ENCODE measurements at places on chromosomes 5 and 9.

DNA sequence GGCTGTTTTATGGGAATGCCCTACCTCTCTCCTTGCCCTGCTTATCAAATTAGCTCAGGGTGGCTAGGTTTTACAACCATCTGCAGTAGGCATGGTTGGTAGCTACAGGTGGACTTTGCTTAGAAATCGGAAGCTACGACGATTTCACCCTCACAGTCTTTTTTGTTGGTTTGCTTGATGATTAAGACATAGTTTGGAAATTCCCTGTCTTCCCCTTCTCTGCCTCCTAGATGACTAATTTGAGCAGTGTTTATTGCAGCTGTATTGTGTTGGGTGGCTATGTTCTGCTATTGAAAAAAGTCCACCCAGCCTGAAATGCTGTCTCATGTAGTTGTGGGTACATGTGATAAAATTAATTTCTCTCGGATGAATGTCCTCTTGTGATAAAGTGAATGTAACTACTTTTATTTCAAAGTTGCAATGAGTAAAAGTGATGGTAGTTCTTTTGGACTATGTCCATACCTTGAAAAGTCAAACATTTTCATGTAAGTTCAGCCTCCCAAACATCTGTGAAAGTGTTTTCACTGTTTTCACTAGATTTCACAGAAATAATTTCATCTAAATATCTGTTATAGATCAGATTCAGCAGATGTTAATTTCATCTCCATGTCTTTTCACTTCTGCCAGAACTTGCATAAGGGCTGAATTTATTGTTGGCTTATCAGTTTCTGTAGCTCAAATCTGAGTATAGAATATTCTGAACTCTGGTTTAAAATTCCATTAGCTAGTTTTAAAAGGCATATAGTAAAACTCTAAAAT lies 37.3 kb upstream of the FYB1 start:
- peak; percentile 43 for DNase-seq

- peak; percentile 75 for DNase-seq
These were observed 2.2 kb downstream of the ABLIM3 start for GRCh38 chr5:149143470-149143869.

DNA sequence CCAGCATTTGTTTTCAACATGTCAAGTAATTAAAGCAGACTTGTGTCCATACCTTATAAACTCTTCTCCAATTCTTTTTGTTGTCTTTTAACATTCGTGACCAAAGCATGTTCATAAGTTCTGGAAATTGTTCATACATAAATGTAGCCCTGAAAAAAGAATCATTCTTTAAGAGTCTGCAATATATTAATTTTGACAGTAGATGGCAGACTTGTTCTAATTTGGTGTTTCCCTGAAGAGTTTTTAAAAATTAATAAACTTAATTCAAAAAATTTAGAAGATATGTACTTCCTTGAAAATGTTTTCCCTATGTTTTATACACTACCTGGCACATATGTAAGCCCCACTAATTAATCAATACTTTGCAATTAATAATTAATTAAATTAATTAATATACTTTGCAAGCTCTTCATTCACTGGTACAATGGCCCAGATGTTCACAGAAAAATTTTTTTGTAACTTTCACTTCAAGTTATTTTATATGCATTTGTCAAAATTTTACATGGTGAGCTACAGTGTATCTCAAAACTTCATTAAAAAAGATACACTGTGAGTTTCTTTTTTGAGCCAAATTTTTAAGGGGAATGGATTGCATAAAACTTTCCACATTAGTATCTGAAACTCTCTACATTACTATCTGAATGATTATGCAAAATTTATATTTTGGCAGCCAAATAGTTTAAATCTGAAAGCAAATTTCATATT lies 42.1 kb downstream of the CLINT1 start:
- DNase-seq: peak; percentile 25

DNA sequence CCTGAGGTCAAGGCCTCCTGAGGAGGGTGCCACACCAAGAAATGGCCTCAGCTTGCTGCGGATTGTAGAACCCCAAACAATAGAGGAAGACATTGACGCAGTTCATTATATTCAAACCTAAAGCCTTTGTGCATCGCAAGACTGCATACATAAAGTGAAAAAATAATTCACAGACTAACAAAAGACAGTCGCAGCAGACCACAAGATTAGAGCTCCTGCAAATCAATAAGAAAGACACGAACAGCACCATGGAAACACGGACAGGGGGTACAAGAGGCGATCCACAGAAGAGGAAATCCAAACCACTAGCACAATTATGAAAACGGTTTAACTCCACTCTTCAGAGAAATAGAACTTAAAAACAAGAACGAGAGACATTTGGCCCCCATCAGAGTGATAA lies 10.0 kb upstream of the TCOF1 start:
- no peak for DNase-seq

- DNase-seq: peak; percentile 63
These were observed 211.6 kb downstream of the MAST4 start for GRCh38 chr5:66807743-66808142.

GRCh38 chr9:115364991-115365390 lies 247.0 kb upstream of the TNC start:
- no peak for DNase-seq

GRCh38 chr9:120917929-120918762 lies 8.4 kb downstream of the TRAF1 start:
- DNase-seq: no peak

GRCh38 chr5:14109771-14110170 lies 33.4 kb upstream of the TRIO start:
- DNase-seq: no peak

DNA sequence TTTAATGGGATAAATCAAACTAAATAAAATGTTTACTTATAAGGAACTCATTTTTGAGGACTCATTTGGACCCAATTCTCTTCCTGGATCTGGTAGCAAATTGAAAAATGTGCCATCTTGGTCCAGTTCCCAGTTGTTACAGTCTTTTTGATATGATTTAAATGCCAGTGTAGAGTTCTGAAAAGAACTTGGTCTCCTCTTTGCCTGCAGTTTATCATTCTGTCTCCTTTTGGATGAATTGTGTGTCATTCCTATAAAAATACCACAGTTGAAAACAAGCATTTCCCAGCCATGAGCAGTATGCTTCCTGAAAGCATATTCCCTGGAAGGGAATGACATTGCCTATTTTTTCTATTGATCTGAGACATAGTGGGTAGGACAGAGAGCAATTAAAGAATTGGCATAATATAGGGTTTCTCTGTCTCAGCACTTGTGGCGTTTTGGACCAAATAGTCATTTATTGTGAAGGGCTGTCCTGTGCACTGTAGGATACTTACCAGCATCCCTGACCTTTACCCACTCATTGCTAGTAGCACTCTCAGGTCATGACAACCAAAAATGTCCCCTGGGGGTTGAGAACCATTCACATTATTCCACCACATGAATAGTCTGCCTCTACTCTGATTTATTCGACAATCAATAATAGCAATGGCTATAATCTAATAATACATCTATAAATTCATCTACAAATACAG lies 181.8 kb downstream of the NXNL2 start:
- DNase-seq: no peak

- DNase-seq: no peak
These were observed 4.3 kb upstream of the IRX4 start for GRCh38 chr5:1886846-1887587.

DNA sequence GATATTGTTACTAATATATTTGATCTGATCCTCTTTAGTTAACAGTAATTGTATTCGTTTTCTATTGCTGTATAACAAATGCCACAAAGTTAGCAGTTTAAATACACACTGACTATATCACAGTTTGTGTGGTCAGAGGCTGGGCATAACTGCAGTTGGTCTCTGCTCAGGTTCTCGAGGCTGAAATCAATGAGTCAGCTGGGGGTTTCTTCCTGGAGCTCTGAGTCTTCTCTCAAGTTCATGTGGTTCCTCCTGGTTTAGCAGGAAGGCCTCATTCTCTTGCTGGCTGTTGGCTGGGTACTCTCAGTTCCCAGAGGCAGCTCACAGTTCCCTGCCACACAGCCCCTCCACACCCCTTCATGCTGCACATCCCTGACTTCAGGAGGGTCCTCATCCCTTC lies 20.7 kb downstream of the COL23A1 start:
- DNase-seq: no peak

All from fibroblast of skin of scalp (primary cell).